ENCODE measurements at places on chromosomes 6 and 20.
A peak's percentile ranks its signal among the peaks of the same experiment; 100 is the strongest.

- DNase-seq: no peak
These were observed 15.6 kb upstream of the BICRAL start for GRCh38 chr6:42766163-42766670.

GRCh38 chr20:23020230-23021018, 14.7 kb upstream of the SSTR4 start:
- no peak for DNase-seq

DNA sequence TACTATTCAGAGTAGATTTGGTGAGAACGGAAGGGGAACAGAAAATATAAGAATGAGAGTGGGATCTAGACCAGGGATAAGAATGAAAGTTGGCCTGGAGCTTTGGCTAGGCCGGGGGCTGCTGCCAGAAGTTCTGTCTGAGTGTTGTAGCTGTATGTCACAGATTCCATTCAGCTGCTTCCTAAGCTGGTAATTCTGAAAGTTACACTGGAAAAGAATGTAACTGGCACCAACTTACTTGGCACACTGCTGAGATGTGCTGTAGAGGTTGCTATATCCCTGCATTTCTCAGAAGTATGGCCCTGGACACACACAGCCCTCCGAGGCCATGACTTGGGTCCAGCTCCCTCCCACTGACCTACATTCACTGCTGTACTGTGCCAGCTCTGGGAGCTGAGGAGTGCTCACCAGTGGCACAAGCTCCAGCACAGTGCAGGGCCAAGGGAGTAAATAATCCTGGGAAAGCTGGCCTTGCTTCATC, 25.8 kb upstream of the TMEM217 start:
- DNase-seq: no peak

- DNase-seq: peak; percentile 24
These were observed 5.2 kb upstream of the BPIFA3 start for GRCh38 chr20:33211817-33212424.

GRCh38 chr20:13856354-13856753, 71.5 kb downstream of the NDUFAF5 start:
- DNase-seq: no peak

GRCh38 chr20:51959066-51959542, 156.8 kb upstream of the SALL4 start:
- DNase-seq: no peak

DNA sequence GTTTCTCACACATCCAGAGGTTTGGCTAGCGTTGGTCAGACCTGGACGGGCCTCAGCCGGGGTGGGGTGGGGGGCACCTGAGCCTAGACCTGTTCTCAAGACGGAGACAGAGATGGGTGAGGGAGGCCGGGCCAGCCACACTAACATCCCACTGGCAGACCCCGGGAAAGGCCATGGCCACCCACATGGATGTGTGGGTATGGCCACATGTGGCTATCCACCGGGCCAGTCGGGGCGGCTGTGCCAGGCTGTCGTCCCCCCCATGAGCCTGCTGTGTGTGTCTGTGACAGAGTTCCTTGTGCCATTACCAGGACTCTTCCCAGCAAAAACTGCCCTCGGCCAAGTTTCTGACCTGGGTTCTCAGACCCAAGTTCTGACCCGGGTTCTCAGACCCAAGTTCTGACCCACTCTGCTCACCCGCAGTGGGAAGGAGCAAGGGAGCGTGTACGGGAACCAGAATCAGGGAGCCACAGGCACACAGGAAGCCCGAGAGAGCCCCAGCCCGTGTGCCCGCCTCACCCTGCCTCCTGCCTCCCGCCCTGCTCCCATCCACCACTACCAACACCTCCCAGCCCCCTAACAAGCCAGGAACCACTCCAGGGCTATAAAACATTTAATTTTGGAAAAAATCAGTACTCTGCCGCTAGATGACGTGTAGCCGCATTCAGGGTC, 255.5 kb downstream of the TAF4 start:
- no peak for DNase-seq

- DNase-seq: no peak
These were observed 437.7 kb downstream of the COL12A1 start for GRCh38 chr6:74768120-74768519.

GRCh38 chr6:34305982-34306708, 57.3 kb upstream of the SMIM29 start:
- no peak for DNase-seq

DNA sequence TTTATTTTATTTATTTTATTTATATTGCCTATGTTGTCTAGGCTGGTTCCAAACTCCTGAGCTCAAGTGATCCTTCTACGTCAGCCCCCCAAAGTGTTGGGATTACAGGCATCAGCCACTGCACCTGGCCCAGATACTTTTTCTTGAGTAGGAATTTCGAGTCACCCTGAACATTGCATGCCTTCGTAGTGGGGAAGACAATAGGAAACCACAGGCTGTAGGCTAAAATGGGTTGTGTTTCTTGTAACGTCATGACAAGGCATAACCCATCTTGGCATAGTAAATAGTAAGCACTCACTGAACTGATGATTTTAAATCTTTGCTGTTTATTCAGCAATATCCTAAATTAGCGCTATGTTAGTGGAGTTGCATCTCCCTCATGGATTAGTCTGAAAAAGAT, 34.9 kb downstream of the PTPN1 start:
- DNase-seq: no peak

DNA sequence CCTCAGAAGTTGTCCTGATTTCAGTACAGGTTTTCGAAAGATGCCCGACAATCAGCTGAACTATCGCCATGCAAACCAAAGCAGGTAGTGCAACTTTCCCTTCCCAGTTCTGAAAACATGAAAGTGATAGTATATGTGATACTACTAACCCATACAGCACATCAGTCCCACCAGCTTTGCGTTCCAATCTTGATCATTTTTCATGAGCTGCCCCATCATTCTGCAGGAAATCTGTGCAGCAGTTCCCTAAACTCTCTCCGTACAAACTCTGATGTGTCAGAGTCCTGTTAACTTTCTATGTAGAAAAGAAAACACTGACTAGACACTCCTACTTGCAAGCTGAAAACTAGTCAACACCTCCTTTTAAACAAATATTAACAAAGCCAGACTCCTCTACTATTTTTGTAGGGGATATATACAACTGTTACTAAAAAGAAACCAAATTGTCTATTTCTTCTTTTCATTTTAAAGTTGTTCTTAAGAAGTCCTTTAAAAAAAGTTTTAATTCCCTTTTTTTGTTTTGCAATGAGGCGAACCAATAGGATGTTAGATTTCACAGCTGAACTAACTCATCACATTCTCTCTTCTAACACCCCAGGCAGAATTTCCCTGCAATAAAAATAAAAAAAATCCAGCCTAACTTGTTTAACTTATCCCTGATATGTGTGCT, 99.6 kb upstream of the DST start:
- no peak for DNase-seq

All from activated CD4-positive, alpha-beta T cell treated with anti-CD3 and anti-CD28 coated beads, Interleukin-2, Interleukin-4, amounts not matched to agents 100 ng/mL and 50 ng/mL, durations not matched to agents 16 hours and 8 hours (primary cell).